ENCODE measurements at places on chromosomes 5 and 9.
A peak's percentile ranks its signal among the peaks of the same experiment; 100 is the strongest.

GRCh38 chr5:113989278-113989912 is 372.5 kb upstream of the KCNN2 start:
- no peak for DNase-seq

DNA sequence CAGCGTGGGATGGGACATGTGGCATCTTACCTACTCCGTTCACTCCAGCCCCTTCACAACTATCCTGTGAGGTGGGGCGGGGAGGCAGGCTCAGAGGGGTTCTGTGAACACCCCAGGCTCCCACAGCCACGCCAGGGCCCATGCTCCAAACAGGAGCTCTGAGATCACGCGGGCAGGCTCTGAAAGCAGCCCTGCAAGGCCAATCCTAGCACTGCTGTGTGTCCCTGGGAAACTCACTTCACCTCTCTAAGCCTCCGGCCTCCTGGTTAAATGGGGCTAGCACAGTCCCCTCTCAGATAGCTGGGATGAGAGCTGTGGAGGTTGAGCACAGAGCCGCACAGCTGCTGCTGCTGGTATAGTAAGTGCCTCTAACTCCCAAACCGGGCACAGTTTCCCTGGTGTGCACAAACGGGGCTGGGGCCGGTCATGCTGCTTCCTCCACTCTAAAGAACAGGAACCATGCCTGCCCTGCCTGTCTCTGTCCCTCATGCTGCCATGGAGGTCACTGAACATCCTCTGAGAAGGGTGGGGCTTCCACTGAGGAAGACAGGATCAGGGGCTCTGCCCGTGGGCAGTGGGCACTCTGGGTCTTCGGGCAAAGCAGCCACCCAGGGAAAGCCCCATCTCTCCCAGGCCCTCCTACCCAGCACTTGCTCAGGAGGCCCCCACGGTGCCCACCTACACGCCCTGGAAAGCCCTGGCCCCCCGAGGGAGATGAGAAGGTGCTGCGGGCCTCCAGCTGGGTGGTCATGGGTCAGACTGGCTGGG is 13.0 kb upstream of the ASS1 start:
- no peak for DNase-seq

GRCh38 chr5:88675708-88676636 is 207.0 kb downstream of the MEF2C start:
- peak; percentile 98 for DNase-seq

DNA sequence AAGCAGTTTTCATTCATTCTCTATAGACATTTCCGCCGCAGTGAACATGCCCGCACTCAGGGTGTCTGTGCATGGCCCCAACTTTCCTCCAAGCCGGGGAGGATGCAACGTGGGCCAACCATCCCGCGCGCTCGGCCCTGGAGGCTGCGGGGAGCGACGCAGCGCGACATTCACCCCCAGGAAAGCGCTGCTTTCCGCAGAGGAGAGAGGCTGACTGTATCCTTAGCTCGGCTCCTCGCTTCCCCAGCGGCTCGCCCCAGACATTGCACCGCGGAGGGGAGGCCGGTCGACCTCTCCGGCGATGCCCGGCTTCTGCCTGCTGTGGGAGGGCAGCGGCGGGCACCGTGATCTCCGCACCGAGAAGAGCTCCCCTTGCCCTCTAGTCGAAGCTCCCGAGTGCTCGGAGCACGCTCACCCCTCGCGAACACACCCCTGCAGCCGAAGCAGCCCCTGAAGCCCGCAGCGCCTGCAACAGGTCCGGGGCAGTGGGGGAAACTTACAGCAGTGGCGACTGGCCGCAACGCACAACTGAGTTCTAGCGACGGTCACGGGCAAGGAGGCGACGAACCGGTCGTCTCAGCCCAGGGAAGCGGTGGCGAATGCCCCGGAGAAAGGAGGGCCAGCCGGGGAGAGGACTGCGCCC is 600 bp downstream of the ENC1 start:
- no peak for DNase-seq

- no peak for DNase-seq
These were observed 51.7 kb downstream of the UBAP1 start for GRCh38 chr9:34230556-34230955.

DNA sequence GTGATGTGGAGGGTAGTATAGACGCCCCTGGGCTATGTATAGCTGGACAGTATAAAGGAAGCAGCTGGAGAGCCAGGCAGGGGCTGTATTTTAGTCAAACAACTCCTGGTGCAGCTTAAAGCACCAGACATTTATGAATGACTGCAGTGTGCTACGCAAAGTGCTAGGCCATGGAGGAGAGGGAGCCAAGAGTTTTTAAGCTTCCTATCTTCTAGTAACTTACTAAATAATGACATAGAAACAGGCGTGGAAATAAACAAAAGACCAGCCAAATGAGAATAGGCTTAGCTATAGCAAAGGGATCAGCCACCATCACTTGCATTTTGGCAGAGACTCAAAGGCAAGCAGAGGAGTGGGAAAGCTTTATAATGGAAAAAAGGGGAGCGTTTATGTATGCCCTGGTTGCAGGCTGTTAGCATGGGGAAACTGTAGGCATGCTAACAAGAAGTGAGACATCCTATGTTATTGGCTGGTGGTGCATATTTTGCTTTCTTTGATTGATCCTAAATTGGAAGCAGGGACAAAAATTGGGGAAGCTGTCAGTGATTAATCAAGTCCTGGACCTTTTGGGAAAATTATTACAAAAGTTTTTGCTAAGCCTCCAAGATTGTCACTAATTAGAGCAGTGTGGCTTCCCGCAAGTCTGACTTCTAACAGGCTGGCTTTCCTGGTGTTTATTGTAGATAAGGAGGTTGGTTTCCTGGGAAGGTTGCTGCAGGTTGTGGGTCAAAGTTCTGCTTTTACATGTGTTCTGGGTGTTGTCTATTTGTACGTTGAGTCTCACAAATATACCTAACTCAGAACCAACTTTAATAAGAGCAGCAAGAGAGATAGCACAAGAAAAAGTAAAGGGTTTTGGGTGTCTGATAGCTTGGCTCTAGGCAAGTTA is 46.6 kb downstream of the RAB3C start:
- DNase-seq: peak; percentile 61

DNA sequence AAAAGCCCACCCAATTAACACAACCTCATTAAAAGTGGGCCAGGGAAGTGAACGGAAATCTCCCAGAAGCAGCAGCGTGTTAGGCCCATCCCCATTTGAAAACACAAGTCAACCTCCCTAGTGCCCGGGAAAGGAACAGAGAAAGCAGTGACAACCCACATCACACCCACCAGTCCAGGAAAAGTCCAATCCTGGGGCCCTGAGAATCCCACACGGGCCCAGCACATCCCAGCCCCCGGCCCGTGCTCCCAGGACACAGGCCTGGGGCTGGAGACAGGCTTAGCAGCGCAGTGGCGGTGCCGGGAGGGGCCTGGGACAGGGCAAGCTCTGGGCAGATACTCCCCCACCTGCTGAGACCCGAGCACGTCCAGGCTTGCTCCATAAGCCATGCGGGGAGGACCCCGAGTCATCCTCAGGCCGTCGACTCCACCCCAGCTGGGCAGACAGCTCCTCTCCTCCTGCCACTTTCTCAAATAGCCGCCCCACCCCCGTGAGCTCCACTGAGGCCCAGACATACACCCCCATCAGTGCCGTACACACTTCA is 101.0 kb downstream of the KCNT1 start:
- no peak for DNase-seq

DNA sequence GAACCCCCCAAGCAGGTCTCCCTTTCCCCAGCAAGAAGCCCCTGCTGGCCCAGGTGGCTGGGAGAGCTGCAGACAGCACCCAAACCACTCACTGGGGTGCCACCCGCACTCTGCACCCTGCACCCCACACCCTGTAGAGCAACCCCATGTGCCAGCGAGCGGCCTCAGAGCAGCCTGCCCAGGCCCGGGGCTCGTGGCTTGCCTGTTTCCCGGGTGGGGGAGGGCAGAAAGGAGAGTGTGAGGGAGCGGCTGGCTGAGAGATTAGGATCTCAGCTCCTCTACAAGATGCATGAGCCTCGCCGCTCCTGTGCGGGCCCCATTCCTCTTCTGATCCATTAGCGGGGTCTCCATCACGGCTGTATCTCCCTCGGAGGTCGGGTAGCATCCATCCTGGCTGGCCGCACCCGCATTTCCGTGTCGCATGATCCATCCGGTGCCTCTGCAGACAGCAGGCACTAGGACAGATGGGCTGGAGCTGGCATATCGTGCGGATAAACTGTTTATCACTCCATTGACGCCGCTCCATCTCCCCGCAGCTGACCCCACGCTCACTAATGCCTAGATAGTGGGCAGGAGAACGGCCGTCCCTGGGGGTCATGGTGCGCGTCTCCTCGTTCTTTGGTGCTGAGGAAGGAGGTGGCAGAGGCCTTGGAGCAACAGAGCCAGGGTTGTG is 54.4 kb downstream of the MRPL36 start:
- DNase-seq: no peak

DNA sequence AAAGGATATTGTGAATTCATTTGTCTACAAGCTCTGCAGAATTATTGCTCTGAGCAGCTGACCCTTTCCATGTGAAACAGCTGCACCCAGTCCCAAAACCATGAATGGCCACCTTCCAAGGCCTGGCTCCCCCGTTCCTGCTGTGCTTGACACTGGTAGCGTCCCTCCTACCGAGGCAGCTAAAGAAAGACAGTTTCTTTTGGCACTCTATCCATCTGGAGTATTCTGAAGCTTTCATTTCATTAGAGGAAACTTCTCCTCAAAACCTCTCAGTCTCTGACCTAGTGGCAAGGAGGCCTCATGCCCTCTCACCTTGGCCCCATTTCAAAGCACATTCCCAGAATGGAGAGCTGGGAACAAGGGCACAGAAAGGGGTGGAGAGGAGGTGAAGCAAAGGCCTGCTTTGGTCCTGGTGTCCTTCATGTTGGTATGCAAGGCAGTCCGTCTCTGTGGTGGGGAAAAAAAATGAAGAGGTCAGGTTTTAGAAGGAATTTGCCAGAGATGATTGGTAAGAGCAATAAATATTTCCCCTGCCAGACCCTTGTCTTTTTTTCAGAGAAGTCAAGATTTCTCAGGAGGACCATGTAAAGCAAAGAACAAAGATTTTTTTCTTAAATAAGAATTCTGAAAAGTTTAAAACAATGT is 232.0 kb downstream of the RFK start:
- no peak for DNase-seq
